K562 (cell line): ENCODE measurements at places on chromosomes 5 and 9. TPM values are rescaled to one million over a fixed set of nuclear protein-coding genes. Genes with fewer than 3 reads are reported as not detected.

GRCh38 chr5:133969654-133970324 is 1.4 kb upstream of the C5orf15 start:
- H3K27me3 ChIP-seq: no peaks in the 10 kb centered on the region
- H3K36me3 ChIP-seq: peaks cover 39% of the 10 kb centered on the region
- peak overlapping the region; percentile 48; the same call in 2 of the 3 replicates for H3K27ac ChIP-seq
- peak; percentile 32 for DNase-seq
- peaks cover 8% of the 10 kb centered on the region for H3K4me1 ChIP-seq
- H3K4me3 ChIP-seq: no peak overlapping the region

- H3K4me3 ChIP-seq: no peak overlapping the region
- DNase-seq: no peak
- no peaks in the 10 kb centered on the region for H3K27me3 ChIP-seq
- no peak overlapping the region for H3K27ac ChIP-seq
- H3K36me3 ChIP-seq: no peaks in the 10 kb centered on the region
- H3K4me1 ChIP-seq: peaks cover 3% of the 10 kb centered on the region; the same call in 1 of the 2 replicates
These were observed 59.9 kb upstream of the IL6ST start for GRCh38 chr5:56054666-56055065.

DNA sequence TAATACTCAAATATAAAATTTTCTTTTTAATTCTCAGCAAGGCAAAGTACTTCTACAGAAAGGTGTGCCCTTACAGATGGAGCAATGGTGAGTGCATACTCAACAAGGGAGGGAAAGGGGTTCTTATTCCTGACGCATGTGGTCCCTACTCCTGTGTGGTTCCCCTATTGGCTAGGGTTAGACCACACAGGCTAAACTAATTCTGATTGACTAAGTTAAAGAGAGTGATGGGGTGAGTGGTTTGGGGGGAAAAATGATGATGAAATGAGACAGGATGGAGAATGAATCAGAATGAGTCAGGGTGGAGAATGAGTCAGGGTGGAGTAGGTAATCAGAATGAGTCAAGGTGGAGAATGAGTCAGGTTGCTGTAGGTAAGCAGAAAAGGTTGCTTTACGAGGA is 22.9 kb upstream of the HMGCS1 start:
- no peak overlapping the region for H3K27ac ChIP-seq
- no peaks in the 10 kb centered on the region for H3K36me3 ChIP-seq
- DNase-seq: no peak
- H3K4me1 ChIP-seq: no peaks in the 10 kb centered on the region

DNA sequence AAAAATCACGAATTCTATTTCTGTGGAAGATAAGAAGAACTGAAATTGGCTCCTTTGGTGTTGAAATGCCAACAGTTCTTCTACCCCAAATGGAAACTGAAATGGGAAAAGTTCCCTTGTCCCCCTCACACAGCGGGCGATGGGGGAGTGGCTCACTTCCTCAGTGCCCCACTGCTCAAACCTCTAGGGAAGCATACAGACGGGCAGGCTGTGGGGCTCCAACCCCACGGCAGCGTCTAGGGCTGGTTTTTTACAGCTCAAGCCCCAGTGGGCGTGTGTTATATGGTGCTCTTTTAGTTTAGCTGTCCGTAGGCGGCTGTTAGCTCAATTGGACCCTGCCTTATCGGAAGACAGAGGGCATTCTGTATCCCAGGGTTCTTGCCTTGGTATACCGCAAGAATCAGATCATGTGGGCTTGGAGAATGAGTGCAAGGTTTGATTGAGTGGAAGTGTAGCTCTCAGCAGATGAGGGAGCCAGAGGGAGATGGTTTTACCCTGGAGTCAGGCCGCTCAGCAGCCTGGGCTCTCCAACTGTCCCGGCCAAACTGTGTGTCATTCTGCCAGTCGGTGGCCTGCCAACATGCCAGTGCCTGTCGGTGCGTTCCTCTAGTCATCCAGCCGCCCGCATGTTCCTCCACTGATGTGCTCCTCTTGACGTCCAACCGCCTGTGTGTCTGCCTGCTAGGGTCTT is 166.3 kb upstream of the ZNF608 start:
- no peaks in the 10 kb centered on the region for H3K36me3 ChIP-seq
- DNase-seq: no peak
- H3K4me3 ChIP-seq: no peak overlapping the region
- H3K27me3 ChIP-seq: no peaks in the 10 kb centered on the region

- peaks cover 9% of the 10 kb centered on the region for H3K36me3 ChIP-seq
- no peak overlapping the region for H3K4me3 ChIP-seq
- H3K27me3 ChIP-seq: no peaks in the 10 kb centered on the region
- peak; percentile 75 for DNase-seq
- peak overlapping the region; percentile 89 for H3K27ac ChIP-seq
- H3K4me1 ChIP-seq: peaks cover 43% of the 10 kb centered on the region
These were observed 12.4 kb upstream of the CXXC5 start for GRCh38 chr5:139635606-139636206.

GRCh38 chr5:142746532-142747433 is 23.4 kb upstream of the ARHGAP26 start:
- no peaks in the 10 kb centered on the region for H3K36me3 ChIP-seq
- H3K4me3 ChIP-seq: no peak overlapping the region
- no peaks in the 10 kb centered on the region for H3K4me1 ChIP-seq
- no peak overlapping the region for H3K27ac ChIP-seq
- H3K27me3 ChIP-seq: no peaks in the 10 kb centered on the region

- DNase-seq: no peak
- H3K27me3 ChIP-seq: peaks cover 6% of the 10 kb centered on the region; the same call in 1 of the 3 replicates
- H3K4me3 ChIP-seq: no peak overlapping the region
- no peaks in the 10 kb centered on the region for H3K36me3 ChIP-seq
These were observed 140.8 kb upstream of the CLINT1 start for GRCh38 chr5:157999696-158000095.

DNA sequence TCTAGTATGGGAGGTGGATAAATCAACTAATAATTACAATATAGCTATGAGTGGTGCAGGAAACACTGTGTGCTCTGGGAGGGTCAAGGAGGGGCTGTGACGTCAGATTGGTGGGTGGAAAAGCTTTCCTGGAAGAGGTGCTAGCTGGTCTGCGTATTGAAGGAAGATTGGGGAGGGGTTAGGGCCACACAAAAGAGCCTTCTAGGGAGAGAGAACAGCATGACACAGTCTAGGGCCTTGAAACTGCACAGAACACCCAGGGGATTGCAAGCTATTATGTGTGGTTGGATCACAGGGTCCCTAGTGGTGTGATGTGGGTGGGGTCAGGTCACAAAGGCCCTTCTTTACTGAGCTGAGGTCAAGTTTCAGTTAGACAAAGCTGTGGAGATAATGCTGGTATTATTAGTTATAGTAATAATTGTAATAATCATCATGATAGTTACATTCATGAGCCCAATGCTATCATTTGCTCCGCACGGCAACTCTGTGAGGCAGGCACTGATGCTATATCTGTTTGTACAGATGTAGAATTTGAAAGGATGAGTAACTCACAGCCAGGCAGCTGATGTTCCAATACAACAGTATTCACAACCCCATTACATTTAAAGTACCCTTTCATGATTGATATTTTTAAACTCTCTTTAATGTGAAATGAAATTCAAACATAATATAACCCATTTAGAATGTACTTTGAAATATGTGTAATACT is 197.4 kb upstream of the IL12B start:
- no peak for DNase-seq
- H3K27me3 ChIP-seq: no peaks in the 10 kb centered on the region
- H3K36me3 ChIP-seq: no peaks in the 10 kb centered on the region
- H3K4me1 ChIP-seq: no peaks in the 10 kb centered on the region
- no peak overlapping the region for H3K27ac ChIP-seq

Gene C9
- total RNA-seq: 0.38 and 0.51 TPM in 2 replicates

Gene EIF4EBP3
- total RNA-seq: 5.7 and 7.7 TPM in 2 replicates

Gene NTMT1
- 108 and 110 TPM in 2 replicates for total RNA-seq

DNA sequence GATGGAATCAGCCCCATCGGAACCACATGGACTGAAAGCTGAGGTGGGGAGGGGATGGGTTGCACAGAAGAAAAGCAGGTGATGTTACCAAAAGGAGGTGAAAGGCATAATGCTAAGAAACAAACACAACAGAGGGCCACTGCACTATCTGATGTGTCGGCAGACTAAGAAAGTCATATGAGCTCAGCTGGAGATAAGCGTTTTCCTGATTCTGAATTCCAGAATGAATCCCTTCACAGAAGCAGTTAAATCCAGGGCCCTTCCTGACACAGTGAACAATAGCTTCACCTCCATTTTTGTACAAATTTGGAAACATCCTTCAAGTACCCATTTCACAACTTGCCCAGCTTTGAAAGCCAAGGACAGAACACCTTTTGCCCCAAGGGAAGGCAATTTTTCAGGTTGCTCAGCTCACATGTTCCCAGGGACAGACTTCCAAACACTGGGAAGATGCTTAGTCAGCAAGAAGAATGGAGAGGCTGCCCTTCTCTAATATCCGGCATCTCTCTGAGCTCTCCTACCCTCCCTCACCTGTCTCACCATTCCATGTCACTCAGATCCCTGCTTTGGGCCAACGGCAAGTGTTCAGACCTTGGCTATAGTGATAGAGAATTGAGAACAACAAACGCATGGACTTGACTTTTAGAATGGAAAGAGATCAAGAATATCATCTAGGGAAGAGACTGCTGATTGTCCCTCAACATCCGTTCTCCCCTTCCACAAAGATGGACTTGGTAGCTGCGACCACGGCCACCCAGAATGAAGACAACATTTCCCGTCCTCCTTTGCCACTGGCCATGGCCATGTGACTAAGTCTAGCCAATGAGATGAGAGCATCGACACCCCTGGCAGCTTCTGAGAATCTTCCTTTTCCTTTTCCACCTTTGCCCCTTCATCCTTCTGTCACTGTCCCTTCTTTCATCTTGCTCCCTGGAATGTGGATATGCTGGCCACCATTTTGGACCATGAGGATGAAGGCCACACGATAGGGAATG is 68.6 kb upstream of the IL17B start:
- H3K27me3 ChIP-seq: no peaks in the 10 kb centered on the region
- H3K4me3 ChIP-seq: no peak overlapping the region
- peak overlapping the region; percentile 31; the same call in 2 of the 3 replicates for H3K27ac ChIP-seq
- peaks cover 43% of the 10 kb centered on the region for H3K4me1 ChIP-seq

Gene PKD2L2
- total RNA-seq: not detected in 2 replicates

Gene NCS1
- 22.8 and 25.0 TPM in 2 replicates for total RNA-seq
